ENCODE measurements at places on chromosomes 4 and X. TPM values are rescaled to one million over a fixed set of nuclear protein-coding genes. Genes with fewer than 3 reads are reported as not detected.

- DNase-seq = no peak
Observed at GRCh38 chr4:130825284-130825683, 1729.3 kb downstream of the C4orf33 start.

DNA sequence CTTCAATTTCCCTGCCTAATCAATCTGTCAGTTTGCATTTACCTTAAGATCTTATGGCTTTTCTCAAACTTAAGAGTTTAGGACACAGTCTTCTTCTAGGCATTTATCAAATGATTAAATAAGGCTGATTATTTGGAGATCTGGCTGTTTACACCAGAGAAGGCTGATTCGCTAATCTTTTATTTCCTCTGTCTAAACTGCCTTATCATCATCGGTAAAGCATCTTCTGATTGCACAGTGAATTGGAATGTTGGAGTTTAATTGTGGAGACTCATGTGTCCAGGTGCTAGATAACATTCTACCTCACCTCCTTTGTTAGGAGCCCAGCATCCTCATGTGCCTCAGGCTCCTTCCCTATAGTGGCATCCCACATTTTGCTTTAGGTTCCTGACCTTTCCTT, 100.3 kb upstream of the DDIT4L start:
- DNase-seq = no peak

DNA sequence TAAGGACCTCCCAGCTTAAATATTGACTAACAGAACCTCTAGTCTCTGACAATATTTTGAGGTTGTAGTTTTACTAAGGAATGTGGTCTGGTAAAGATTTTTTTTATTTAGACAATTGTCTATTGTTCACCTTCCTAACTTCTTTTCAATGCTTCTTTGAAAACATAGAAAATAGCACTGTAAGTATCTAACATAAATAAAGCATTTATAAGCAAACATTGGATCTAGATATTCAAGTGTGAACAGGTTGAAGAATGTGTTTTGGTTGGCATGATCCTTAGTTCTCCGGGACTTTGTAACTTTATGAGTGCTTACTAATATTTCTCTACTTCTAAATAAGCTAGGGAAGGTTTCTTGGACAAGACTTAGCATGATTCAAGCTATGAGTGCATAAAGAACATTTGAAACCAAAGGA, 285.4 kb upstream of the ARSJ start:
- no peak for DNase-seq

- DNase-seq = no peak
Observed at GRCh38 chr4:102324730-102325129, 20.6 kb downstream of the SLC39A8 start.

DNA sequence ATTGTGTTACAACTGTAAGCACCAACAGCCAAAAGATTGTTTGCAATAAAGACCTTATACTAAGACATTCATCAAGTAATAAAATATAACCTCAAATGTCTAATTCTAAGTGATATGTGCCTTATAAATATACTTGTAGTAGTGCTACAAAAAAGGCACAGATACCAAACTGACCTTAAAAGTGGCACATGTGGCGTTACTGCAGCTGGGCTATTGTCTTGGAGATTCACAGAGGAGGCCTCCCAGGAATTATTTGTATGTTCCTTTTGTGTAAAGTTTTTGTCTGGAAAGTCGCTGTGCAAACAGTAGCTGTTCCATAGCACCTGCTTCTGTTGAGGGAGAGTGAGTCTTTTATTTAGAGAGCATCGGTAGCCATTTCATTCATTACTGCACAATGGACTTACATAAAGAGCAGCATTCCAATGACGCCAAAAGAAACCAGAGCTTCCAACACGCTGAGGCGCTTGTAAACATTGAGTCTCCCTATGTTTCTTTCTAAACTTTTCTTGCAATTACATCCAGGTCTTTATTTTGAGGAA, 143.7 kb downstream of the RPA4 start:
- DNase-seq = no peak

- DNase-seq = no peak
Observed at GRCh38 chr4:146643812-146644401, 5.2 kb downstream of the POU4F2 start.

DNA sequence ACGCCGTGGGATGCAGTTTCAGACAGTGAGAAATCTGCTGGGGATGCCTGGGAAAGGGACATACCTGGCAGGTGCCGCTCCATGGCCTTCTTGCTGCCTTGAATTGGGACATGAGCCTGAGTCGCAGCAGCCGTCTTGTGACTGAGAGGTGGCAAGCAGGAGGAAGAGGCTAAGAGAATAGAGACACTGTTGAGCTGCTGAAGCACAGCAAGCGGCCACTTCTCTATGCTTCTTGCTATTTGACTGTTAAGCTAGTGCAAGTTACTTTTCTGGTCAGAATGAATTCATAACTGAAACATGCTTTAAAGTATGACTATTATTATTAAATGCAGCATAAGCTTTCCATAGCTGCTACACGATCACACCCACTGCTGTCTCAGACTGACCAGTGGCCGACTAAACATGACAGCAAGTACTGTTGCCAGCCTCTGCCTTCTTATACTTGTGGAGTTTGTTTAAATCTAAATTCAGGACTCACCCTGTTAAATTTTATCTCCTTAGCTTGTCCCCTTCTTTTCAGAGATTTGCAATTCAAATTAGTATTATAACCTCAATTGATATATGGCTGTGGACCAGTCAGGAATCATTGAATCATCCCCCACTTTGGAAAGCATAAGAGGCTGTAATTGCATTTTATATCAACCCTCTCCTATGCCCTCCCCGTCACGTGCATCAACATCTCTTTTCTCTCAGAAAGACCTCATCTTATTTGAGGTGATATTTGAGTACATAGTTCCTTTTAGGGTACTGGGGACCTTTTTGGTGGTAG, 24.8 kb upstream of the ACSL1 start:
- no peak for DNase-seq

- no peak for DNase-seq
Observed at GRCh38 chr4:52588771-52589591, 70.1 kb downstream of the USP46 start.

SPIN2A gene
- 0.74 TPM for total RNA-seq

NXF2 gene
- total RNA-seq = 0.35 TPM

TXK gene
- 7.5 TPM for total RNA-seq

NOCT gene
- total RNA-seq = 2.8 TPM
